ENCODE measurements at places on chromosomes 2 and 18. TPM values are rescaled to one million over a fixed set of nuclear protein-coding genes. Genes with fewer than 3 reads are reported as not detected.

Gene METTL5
- total RNA-seq: 104 TPM

Gene MYCN
- total RNA-seq: not detected

Gene OSBPL6
- total RNA-seq: 6.0 TPM

Gene CPO
- total RNA-seq: not detected

Gene PSMA8
- not detected for total RNA-seq

Gene SALL3
- not detected for total RNA-seq

Gene PID1
- 4.3 TPM for total RNA-seq

Measured in tracheal epithelial cell (primary cell).